ENCODE measurements at places on chromosomes 3 and 15.

DNA sequence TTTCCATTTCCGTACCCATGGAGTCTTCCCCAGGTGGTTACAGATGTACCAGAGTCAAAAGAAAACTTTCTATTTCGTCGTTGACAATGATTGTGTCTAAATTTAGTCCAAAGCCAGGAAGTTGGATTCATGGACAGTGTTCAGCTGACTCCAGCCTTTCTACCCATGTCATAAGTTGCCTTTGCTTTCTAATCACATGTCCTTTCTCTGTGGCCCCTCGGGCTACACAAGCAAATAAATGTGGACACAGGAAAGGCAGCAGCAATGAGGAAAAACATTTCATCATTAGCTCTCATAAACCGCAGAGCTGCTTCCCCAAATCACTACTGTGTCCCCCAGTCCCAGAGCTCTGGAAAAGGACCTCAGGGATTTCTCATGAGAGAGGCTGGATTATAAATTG, 82.0 kb downstream of the USF3 start:
- DNase-seq = no peak

- no peak for DNase-seq
Measured at GRCh38 chr15:64897345-64897985, 14.2 kb upstream of the ANKDD1A start.

DNA sequence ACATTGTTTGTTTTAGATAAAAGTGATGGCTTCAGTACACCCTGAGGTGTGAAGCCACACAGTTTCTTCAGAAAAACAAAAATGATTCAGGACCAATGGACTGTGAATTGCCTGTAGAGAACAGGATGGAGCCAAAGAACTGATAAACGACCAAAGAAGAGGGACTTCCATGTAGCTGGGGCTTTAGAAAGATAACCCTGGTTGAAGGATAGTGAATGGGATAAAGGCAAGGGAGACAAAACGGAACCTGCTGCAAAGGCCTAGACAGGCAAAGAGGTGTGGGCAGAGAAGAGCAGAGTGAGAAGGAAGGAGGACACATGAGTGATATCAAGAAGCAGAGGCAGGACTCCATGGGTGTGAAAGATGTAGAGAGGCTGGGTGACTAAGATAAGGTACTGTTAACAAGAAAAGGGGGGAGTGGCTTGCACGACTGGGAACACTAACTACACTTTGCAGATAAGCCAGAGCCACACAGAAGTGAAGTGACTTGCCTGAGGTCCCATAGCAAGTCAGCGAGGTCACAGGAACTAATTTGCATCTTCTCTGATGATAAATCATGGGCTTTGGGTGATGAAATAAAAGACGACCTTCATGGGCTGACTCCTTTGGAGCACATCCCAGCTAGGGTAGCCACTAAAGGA, 44.3 kb downstream of the RAB6B start:
- DNase-seq = no peak

GRCh38 chr15:41908736-41909461, 15.0 kb upstream of the SPTBN5 start:
- DNase-seq = no peak

- no peak for DNase-seq
Measured at GRCh38 chr3:14244521-14245247, 66.1 kb downstream of the LSM3 start.

DNA sequence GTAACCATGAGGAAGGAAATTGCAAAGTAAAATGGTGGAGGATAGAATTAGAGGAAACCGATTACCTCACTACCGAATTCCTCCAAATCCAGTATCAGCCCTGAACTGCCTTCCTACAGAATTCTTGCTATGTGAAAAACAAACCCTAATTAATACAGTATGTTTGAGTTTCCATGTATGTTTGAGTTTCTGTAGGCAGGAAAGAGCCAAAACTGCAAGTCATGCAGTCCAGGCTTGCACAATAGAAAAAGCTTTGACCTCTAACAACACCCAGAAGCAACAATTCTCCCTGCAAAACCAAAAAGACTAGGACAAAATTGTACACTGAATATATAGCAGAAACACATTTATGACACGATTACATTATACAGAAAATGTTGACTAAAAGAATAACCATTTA, 614.8 kb downstream of the DIPK2A start:
- no peak for DNase-seq

GRCh38 chr15:59399465-59400102, 26.9 kb upstream of the MYO1E start:
- no peak for DNase-seq

All from stimulated activated CD4-positive, alpha-beta T cell treated with anti-CD3 and anti-CD28 coated beads, Interleukin-12 subunit alpha, Interleukin-12 subunit beta, amount 100 ng/mL, for 4 hours (primary cell).